T-helper 1 cell (primary cell): ENCODE measurements at places on chromosomes 7 and 10.
A peak's percentile ranks its signal among the peaks of the same experiment; 100 is the strongest.

- no peak for DNase-seq
These were observed 76.2 kb downstream of the CTBP2 start for GRCh38 chr10:125084191-125084613.

DNA sequence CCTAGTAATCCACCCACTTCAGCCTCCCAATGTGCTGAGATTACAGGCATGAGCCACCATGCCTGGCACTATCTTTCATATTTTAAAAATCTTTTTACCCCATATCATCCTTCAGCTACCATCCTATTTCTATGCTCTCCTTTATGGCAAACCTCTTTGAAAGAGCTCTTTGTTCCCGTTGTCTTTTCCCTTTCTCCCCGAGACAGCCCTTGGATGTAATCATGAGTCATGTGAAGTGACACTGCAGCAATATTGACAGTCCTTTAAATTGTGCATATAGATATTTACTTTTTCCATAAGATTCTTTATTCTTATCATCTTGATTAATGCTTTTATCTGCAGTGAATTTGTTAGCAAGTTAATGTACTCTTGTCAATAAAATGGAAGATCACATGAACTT lies 286.6 kb downstream of the ANKRD7 start:
- DNase-seq, result no peak

GRCh38 chr10:110011681-110012080 lies 3.9 kb downstream of the ADD3 start:
- DNase-seq, result no peak

DNA sequence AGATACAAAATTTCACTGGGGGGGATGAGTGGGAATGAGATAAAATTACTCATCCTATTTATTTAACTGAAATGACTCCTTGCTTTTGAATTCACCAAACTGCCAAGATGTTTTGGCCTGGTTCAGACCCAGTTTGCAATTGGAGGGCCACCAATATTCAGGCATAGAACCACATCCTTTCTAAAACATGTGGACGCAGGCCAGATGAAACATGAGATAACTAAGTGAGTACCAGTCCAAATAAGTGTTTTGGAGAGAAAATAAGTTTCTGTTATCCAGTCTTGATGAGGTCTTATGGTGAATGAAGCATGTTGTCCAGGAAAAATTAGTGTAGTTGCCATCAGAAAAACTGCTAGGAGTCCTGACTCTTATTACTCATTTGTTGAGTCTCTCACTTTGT lies 36.3 kb upstream of the PDK4 start:
- no peak for DNase-seq

- no peak for DNase-seq
These were observed 182.5 kb downstream of the KMT2E start for GRCh38 chr7:105196473-105196872.

- DNase-seq, result no peak
These were observed 214.8 kb upstream of the MAGI2 start for GRCh38 chr7:79668292-79668691.

- DNase-seq, result no peak
These were observed 141.3 kb upstream of the FZD8 start for GRCh38 chr10:35783305-35783838.

- peak; percentile 4 for DNase-seq
These were observed 4.6 kb downstream of the STRA8 start for GRCh38 chr7:135238112-135238744.

DNA sequence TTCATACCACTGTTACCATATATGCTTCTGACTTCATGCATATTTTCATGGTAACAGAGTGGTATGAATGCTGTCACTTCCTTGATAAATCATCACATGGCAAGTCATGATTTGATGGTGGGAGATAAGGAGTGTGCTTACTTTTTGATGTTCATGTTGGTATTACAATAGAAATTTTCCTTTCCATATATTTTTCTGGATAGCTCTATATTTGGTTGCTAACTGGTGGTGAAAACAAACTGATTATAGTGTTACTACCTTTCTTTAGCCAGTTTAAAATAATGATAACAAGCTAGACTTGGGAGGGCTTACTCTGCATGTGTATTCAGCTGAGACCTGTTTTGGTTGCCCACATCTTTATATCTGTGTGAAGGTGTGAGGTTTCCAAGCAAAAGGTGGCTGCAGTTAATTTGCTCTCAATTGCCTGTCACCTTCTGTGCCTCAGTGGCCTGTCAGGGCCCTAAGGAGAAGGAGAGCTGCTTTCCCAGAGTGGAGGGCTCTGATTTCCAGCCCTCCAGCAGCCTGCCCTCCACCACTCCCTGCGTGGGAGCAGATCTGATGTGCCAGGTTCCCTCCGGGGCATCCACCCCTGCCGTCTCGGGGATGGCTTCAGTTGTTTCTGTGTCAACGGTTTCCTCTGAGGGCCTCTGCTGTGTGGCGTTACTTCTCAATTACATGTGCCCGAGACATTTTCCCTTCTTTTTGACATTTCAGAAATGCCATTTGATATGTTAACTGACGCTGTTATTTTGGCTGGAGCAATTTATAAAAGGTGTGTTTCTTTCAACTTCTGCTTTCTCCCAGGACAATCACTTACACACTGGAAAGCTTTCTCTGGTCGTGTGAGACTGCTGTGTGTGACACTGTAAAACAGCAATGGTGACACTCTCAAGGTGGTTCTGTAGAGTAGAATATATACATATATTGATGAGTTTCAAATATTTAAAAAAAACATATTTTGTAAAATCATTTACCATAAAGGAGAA lies 107.7 kb upstream of the KLF6 start:
- no peak for DNase-seq

GRCh38 chr10:92122941-92123450 lies 167.9 kb downstream of the CPEB3 start:
- no peak for DNase-seq

DNA sequence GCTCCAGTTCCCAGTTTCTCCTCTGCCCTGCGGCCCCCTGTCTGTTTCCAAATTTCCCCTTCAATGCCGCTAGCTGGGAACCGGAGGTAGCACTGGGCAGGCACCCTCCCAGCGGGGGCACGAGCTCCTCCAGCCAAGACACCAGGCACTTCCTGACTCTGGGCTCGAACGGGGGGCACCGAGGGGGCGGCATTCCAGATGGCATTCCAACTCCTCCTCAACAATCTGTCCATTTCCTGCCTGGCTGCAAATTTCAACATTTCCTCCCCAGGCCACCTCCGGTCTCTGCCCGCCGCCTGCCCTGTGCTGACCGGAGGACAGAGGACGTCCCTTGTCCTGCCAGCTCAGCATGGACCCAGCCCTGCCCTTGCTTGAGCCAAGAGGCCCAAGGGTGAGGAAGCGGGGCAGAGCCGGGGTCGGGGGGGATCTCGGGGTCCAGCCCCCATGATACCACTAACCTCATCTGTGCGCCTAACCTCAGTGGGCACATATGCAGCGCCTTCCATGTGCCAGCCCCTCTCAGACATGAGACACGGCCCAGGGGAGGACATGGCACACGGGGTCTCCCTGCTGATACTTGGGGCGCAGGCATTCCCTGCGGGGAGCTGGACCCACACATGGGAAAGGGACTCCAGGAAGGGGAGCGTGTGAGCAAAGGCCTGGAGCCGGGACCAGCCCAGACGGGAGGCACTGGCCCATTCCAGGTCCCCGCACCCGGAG lies 58.0 kb downstream of the PDGFA start:
- DNase-seq, result no peak

GRCh38 chr7:147798001-147798400 lies 792.6 kb upstream of the C7orf33 start:
- DNase-seq, result no peak

DNA sequence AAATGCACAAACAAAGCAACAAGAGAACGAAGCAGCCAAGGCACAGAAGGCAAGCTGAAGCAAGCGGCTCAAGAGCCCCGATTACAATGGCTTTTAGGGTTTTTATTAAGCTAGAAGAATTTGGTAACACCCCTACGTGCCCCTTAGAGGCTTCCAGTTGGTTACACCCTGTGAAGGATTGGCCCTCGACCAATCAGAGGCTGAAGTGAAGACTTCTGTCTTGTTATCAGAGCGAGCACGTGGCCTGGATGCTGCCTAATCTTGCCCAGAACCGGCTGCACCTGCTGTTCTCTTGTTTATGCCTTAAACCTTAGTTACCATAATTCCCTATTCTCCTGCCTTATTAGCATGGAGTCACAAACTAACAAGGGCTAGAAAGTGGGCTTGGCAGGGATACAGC lies 21.4 kb downstream of the KCNK18 start:
- DNase-seq, result no peak

GRCh38 chr7:153385502-153385901 lies 626.0 kb downstream of the ACTR3B start:
- DNase-seq, result no peak

DNA sequence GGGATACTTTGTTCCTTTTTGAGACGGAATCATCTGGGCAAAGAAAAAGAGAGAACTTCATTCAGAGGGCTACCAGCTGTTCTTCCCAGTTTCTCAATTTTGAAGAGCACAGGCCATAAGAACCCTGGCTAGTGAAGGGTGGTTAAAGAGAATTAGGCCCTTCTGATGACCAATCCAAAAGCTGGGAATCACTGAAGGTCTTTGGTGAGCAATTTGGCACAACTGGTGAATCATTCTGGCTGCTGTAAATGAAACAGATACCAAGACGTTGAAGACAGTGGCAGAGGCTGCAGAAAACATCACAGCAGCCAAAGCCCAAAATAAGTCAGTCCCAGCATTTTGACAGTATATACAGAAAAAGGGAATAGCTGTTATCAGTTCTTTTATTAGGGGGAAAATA lies 5.1 kb downstream of the RAPGEF5 start:
- DNase-seq, result no peak

DNA sequence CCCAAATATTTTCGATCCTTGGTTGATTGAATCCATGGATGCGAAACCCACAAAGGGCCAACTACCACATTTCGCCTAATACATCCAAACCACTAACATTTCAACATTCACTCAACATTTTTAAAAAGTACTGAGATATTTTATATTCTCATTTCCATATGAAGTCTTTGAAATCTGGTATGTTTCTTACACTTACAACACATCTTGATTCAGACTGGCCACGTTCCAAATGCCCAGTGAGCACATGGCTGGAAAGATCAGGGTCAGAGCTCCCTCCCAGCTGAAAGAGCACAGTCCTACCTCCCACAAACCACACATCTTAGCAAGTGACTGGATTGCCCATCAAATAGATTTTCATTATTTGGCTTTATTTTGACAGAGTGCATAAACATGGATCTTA lies 18.9 kb downstream of the NCAPG2 start:
- no peak for DNase-seq

- DNase-seq, result no peak
These were observed 843 bp downstream of the CFAP70 start for GRCh38 chr10:73357821-73358220.

DNA sequence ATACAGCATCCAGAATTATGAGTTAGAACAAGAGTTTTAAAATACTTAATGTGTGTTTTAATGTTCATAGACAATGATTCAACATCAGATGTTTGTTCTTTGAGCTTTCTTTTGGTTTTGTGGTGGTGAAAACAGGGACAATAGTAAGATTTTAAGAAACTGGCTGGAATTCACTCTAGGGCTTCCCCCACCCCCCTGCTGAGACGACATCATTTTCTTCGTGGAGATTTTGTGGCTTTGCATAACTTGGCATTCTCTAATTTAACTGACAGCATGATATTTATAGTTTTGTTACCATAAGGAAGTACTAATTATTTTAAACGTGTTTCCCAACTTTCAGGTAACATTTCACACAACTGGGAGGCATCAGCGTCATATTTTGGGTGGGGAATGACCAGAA lies 184.1 kb downstream of the BICC1 start:
- no peak for DNase-seq

DNA sequence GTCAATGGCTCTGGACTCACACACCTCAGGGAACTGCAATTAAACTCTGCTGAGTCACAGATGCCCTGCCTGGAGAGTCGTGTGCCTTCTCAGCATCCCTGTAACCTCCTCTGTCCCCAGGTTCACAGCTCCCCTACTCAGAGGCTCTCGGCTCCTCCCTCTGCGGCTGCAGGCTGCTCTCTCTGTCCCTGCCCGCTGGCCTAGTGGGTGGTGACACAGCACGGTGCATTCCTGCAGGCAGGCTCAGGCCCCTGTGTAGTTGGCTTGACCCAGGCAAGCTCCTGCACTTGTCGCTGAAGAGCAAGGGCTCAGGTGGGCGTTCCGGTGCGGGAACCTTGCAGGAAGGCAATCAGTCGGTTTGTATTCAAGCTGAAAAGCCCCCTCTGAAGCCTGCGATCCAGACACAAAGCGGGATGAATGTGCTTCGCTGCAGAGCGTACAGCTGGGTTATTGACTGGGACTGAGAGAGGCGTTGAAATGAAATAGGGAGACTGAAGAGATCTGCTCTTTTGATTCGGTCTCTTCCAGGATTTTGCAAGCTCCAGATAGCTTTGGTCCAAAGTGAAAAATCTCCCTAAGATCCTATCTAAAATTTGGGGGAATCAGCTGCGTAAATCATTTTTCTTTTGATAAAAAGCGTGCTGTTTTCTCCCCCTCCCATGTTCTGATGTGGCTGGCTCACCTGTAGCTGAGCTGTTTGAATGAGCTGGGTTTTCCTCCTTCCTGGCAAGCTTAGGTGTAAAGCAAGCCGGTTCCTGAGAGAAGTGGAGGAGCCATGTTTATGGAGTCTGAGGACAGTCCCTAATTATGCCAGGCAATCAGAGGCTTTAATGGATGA lies 208.7 kb upstream of the PHYHIPL start:
- DNase-seq, result no peak

DNA sequence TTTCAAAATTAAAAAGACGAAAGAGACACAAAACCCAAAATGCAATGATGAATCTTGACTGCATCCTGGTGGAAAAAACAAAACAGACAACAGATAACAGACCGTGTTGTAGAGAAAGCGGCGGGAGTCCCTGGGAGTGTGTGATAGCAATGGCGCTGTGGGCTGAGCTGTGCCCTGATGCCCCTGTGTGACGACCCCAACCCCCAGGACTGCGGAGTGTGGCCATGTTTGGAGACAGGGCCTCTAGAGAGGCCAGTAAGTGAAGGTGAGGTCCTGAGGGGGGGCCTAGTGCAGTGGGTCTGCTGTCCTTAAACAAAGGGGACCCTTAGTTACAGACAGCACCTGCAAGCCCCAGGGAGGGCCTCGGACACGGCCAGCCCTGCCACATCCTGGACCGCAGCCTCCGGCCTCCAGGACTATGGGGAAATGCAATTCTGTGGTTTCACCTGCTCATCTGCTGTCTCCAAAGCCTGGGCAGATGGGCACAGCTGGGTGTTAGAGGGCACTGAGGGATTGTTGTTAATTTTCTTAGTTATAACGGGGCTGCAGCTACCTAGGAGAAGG lies 277.7 kb downstream of the DNAJB6 start:
- DNase-seq, result no peak

GRCh38 chr10:17410907-17411306 lies 43.5 kb downstream of the ST8SIA6 start:
- no peak for DNase-seq

GRCh38 chr7:100706672-100707311 lies 871 bp downstream of the POP7 start:
- no peak for DNase-seq

GRCh38 chr10:6871128-6871527 lies 291.1 kb upstream of the PRKCQ start:
- DNase-seq, result no peak

GRCh38 chr7:27134392-27134791 lies 3.8 kb upstream of the HOXA4 start:
- DNase-seq, result peak; percentile 61
